Heart right ventricle (tissue), 16 donors: ENCODE measurements at places on chromosomes 12 and 14. TPM values are rescaled to one million over a fixed set of nuclear protein-coding genes. Genes with fewer than 3 reads are reported as not detected.

- H3K27ac ChIP-seq = peak overlapping the region; percentile 83
- no peak overlapping the region for H3K4me3 ChIP-seq
- no peak for DNase-seq
- no peaks in the 10 kb centered on the region for H3K4me1 ChIP-seq
- H3K27me3 ChIP-seq = no peaks in the 10 kb centered on the region
Measured at GRCh38 chr12:91183551-91183950, 934 bp upstream of the DCN start.

CFL2 gene
- total RNA-seq = 624 TPM

- no peak overlapping the region for H3K27ac ChIP-seq
- no peak overlapping the region for H3K4me3 ChIP-seq
- no peaks in the 10 kb centered on the region for H3K27me3 ChIP-seq
- H3K36me3 ChIP-seq = no peaks in the 10 kb centered on the region
- H3K4me1 ChIP-seq = no peaks in the 10 kb centered on the region
Measured at GRCh38 chr14:96729889-96730288, 67.3 kb upstream of the VRK1 start.

- no peak for DNase-seq
- H3K27ac ChIP-seq = no peak overlapping the region
- H3K4me3 ChIP-seq = no peak overlapping the region
- no peaks in the 10 kb centered on the region for H3K36me3 ChIP-seq
- H3K27me3 ChIP-seq = no peaks in the 10 kb centered on the region
Measured at GRCh38 chr14:43360239-43360638, 1146.8 kb downstream of the FSCB start.

GRCh38 chr12:53560912-53561589 lies 53.8 kb upstream of the NPFF start:
- no peak overlapping the region for H3K4me3 ChIP-seq
- DNase-seq = no peak
- peaks cover 4% of the 10 kb centered on the region for H3K4me1 ChIP-seq

SSTR1 gene
- total RNA-seq = 1.8 TPM

DNA sequence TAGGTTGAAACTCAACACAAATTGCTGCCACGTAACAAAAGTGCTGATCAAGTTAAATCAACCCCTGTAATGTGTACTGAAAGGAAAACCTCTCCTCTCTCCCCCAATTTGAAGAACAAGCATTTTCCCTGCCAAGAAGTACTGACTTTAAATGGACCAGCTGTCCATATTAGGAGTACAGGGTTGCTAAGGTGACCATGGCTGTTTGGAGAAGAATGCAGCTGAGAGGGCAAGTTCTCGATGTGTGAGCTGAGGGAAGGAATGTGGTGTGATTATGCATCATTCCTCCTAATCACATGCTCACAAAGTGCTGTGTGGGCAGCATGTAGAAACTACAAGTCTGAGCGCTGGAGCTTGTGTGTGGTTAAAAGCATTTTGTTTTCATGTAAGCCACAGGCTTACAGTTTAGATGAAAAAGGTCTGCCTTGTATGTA lies 50.9 kb upstream of the CCT2 start:
- H3K4me3 ChIP-seq = no peak overlapping the region
- no peak overlapping the region for H3K27ac ChIP-seq
- no peaks in the 10 kb centered on the region for H3K27me3 ChIP-seq
- no peaks in the 10 kb centered on the region for H3K36me3 ChIP-seq
- peaks cover 10% of the 10 kb centered on the region for H3K4me1 ChIP-seq
- peak; percentile 74 for DNase-seq

RD3L gene
- total RNA-seq = 24.4 TPM

GRCh38 chr12:77060883-77061240 lies 4.5 kb downstream of the E2F7 start:
- H3K27ac ChIP-seq = no peak overlapping the region
- H3K4me3 ChIP-seq = no peak overlapping the region
- peaks cover 13% of the 10 kb centered on the region for H3K27me3 ChIP-seq
- H3K4me1 ChIP-seq = peaks cover 40% of the 10 kb centered on the region

CLIP1 gene
- 96.8 TPM for total RNA-seq

DNA sequence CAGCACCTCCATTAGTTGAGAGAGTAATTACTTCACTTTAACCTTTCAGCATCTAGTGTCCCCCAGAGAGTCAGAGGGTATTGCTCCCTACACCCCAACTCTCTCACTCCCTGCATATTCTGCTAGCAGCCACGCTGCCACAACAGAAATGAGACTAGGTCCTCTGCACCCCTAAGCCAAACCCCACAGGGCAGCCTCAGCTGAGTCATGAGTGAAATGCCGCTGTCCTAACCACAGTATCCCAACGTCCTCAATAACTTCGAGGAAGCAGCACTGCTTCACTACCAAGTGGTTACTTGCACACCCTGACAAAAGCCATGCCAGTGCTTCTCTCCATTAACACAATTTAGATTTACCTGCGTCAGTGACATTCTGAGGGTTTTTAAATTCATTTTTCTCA lies 6.9 kb upstream of the LYZ start:
- peaks cover 74% of the 10 kb centered on the region for H3K4me1 ChIP-seq
- H3K27ac ChIP-seq = no peak overlapping the region
- H3K36me3 ChIP-seq = no peaks in the 10 kb centered on the region
- no peak for DNase-seq
- no peak overlapping the region for H3K4me3 ChIP-seq
- H3K27me3 ChIP-seq = no peaks in the 10 kb centered on the region

DNA sequence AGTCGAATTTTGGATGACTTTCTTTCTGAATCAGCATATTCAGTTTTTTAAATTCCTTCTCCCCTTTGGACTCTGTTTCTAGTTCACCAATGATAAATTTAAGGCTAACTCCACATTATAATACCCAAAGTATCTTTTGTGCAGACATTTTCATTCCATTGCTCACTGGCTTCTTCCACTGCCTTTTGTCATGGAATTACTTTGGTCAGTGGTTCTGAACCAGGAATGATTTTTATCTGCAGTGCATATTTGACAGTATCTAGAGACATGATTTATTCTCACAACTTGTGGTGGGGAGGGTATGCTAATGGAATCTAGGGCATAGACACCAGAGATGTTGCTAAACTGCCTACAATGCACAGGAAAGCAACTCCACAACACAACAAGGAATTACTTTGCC lies 234.4 kb upstream of the PRKD1 start:
- no peaks in the 10 kb centered on the region for H3K27me3 ChIP-seq
- no peak for DNase-seq
- no peak overlapping the region for H3K27ac ChIP-seq
- H3K4me1 ChIP-seq = no peaks in the 10 kb centered on the region

MFAP5 gene
- total RNA-seq = 12.4 TPM

GRCh38 chr12:132385923-132386751 lies 56.7 kb upstream of the GALNT9 start:
- DNase-seq = no peak
- peaks cover 53% of the 10 kb centered on the region for H3K27me3 ChIP-seq
- no peak overlapping the region for H3K4me3 ChIP-seq
- no peaks in the 10 kb centered on the region for H3K36me3 ChIP-seq

GRCh38 chr12:52670961-52671360 lies 9.2 kb downstream of the KRT1 start:
- H3K27me3 ChIP-seq = peaks cover 3% of the 10 kb centered on the region
- no peaks in the 10 kb centered on the region for H3K4me1 ChIP-seq
- DNase-seq = no peak
- H3K36me3 ChIP-seq = no peaks in the 10 kb centered on the region

DNA sequence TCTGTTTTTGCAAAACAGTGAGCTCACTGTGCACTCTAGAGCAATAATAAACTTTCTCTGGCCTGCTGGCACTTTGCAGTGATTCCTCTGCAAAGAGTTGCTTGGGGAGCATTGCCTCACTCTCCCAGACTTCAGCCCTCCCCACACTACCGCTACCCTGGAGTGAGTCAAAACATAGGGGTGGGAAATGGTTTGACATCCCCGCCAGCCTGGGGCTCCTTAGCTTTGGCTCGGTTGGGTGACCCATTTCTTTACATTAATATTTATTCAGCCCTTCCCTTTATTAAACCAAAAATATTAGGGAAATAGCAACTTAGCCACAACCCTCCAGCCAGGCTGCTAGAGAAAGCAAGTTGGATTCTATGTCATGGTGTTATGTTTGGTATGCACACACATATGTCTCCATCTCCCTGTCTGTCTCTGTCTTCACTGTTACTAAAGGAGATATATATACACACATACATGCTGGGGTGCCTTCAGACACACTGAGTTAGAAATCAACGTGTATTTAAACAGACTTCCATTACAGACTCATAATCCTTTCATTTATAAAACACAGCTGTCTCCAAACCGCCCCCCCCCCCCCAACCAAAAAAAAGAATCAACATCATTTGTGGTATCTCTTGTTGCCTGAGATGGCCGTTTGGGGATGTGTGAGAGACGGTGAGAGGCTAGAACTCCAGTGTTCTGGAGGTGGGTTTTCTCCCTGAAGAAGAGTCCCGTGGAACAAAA lies 3.4 kb upstream of the IRF2BPL start:
- H3K27me3 ChIP-seq = no peaks in the 10 kb centered on the region
- H3K4me1 ChIP-seq = peaks cover 75% of the 10 kb centered on the region
- DNase-seq = peak; percentile 38
- no peaks in the 10 kb centered on the region for H3K36me3 ChIP-seq

DNA sequence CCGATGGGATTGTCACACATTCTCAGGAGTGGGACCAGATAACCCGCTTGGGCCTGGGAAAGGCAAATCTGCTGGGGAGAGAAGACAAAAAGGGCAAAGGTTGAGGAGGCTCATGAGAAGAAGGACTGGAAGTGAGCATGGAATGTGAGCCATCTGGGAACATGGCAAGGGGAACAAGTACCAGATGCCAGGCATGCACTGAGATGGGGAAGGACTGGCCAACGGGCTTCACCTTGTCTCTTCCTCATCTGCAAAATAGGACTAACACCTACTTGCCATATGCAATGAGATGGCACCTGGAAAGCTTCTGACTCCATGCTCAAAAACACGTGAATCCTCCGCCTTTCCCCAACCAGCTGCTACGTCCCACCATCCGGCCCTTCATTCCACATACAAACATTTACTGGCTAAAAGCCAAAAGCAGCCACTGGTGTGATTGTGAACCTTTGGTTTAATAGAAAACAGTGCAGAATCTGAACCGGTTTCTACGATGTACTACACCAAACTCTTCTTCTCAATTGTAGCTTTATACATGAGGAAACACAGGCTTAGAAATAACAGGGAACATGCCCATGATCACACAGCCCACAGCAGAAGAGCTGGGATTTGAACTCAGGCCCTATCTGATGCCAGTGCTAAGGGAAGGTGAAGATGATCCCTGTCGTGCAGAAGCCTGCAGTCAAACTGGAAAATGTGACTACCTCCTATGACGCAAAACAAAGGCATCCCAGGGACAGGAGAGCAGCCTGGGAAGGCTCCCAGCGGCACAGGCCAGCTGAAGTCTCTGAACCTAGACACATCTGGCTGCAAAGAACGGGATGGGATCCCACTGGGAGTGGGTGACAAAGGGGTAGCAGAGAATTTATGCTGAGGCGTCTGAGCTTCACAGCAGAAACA lies 112.1 kb downstream of the TTC7B start:
- no peaks in the 10 kb centered on the region for H3K36me3 ChIP-seq
- H3K4me3 ChIP-seq = no peak overlapping the region
- DNase-seq = no peak

GRCh38 chr12:99387661-99388060 lies 259.9 kb upstream of the GARIN6 start:
- no peak overlapping the region for H3K27ac ChIP-seq
- no peaks in the 10 kb centered on the region for H3K4me1 ChIP-seq

- no peaks in the 10 kb centered on the region for H3K27me3 ChIP-seq
- H3K36me3 ChIP-seq = no peaks in the 10 kb centered on the region
- DNase-seq = no peak
- H3K4me3 ChIP-seq = no peak overlapping the region
- H3K4me1 ChIP-seq = peaks cover 7% of the 10 kb centered on the region
Measured at GRCh38 chr12:6189028-6189427, 11.2 kb upstream of the CD9 start.

- H3K4me1 ChIP-seq = no peaks in the 10 kb centered on the region
- no peaks in the 10 kb centered on the region for H3K36me3 ChIP-seq
- no peaks in the 10 kb centered on the region for H3K27me3 ChIP-seq
- H3K4me3 ChIP-seq = no peak overlapping the region
Measured at GRCh38 chr14:99042381-99043266, 229.4 kb downstream of the BCL11B start.

DNA sequence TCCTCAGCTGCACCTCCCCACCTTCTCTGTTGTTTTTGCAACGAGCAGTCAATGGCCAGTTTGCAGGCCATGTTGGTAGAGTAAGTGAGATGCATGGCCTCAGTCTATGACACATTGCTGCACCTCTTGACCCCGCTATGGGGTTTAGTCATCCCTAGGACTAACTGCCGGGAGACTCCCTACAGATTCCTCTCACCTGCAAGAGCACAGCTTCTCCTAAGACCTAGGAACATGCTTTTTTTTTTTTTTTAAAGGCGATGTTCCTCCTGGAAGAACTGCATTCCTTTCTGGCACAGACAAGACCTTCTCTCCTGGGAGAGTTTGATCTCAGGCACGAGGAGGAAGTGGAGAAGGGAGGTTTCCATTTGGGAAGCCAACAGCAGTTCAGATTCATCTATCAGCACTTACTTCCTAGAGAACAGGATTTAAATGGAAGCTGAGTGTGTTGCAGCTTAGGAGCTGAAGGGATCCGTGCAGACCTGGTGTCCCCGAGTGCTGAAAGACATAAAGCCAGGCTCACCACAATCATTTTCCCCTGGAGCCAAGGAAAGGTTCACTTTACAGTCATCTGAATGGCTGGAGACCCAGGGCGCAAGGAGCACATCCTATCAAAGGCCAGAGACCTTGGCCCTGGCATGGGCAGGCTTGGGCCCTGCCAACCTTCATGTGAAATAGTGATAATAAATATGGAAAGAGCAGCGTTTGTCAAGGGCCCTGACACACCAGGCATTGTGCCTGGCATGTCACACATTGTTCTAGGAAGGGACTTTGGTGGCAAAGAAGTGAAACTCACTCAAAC lies 104.1 kb downstream of the LGMN start:
- no peak overlapping the region for H3K27ac ChIP-seq
- H3K4me3 ChIP-seq = no peak overlapping the region
- H3K27me3 ChIP-seq = no peaks in the 10 kb centered on the region
- no peaks in the 10 kb centered on the region for H3K36me3 ChIP-seq
- no peaks in the 10 kb centered on the region for H3K4me1 ChIP-seq

DNA sequence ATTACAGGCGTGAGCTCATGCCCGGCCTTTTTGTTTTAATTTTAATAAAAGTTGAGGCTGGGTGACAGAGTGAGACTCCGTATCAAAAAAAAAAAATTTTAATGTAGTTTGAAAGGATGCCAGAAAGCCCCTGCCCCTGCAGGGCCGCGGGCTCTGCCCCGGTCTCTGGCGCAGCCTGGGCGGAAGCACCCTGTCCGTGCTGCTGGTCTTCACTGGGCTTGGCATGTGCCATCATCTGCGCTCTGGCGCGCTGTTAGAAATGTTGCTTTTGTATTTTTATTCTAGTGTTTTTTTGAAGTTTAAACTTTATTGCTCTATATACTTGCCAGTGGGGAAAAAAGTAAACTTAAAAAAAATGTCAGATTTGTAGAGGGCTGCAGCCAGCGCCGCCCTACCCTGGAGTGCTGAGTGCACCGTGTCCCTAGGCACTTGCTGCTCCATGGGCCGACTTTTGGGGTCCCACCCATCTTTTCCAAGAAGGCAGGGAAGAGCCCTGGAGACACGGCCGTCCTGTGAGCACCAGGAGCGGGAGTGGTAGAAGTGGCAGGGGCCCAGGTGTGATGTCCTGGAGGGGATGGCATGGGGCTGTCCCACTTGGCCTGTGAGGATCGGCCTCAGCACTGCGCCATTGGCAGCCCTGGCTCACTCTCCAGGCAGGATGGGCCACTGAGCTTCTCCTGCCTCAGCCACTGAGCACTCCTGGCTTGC lies 4.0 kb downstream of the MTA1 start:
- no peaks in the 10 kb centered on the region for H3K27me3 ChIP-seq
- no peak for DNase-seq
- peaks cover 29% of the 10 kb centered on the region for H3K4me1 ChIP-seq
- H3K27ac ChIP-seq = no peak overlapping the region
- H3K4me3 ChIP-seq = no peak overlapping the region
